Epithelial cell of prostate (primary cell): ENCODE measurements at places on chromosomes 2 and 18.
A peak's percentile ranks its signal among the peaks of the same experiment; 100 is the strongest.

- no peak for DNase-seq
Observed at GRCh38 chr18:62757399-62758010, 42.2 kb downstream of the PHLPP1 start.

DNA sequence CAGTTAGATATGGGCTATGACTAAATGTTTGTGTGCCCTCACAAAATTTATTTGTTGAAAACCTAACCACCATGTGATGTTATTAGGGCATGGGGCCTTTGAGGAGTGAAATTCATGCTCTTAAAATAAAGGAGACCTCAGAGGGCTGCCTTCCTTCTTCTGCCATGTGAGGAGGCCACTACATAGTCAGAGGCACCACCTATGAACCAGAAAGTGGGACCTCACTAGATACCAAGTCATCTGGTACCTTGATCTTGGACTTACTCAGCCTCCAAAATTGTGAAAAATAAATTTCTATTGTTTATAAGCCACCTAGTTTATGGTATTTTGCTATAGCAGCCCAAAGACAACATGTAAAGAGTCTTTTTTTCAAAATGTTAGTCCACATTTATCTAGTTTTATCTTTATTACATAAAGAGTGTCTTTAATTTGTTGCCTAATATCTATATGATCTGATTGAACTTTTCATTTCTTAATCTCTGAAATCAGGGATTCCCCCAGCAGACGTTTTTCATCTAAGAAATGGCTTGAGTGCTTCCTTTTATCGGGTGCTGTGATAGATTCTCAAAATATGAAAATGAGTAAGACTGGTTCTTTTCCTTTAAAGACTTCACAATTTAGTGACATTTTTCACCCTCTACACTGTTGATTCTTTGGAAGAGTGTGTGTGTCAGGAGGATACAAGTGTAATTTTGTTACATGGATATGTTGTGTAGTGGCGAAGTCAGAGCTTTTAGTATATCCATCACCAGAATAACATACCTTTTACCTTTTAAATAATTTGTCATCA is 34.2 kb downstream of the PMS1 start:
- no peak for DNase-seq

DNA sequence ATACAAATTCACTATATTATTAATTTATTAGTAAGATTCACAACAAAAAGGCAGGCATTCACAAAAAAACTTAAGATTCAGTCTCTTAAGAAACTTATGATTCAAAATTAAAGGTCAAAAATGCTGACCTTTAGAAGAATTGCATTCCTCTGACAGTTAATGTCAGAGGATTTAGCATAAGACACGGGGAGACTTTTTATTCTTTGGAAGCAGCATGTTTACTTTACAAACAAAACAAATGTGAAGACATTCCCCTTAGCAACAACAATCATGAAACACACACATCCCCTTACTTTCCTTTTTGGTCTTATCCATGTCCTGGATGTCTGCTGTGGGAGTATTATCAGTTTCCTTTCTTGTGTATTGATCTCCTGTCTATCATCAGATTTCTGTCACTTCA is 117.1 kb downstream of the RAD51AP2 start:
- no peak for DNase-seq

DNA sequence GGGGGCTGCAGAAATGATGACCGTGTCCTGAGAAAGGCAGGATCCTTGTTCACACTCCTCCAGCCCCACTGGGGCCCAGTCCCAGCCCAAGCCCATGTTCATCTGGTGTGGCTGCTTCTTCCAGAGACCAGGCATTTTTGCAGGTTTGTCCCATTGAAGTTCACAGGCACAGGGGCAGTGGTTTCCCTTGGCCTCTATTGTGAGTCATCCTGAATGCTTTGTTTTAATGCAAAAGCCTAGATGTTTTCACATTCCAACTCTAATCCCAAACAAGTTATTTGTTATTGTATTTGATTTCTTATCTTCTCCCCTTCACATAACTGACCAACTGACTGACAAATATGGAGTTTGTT is 426.4 kb upstream of the ID2 start:
- DNase-seq, result no peak

DNA sequence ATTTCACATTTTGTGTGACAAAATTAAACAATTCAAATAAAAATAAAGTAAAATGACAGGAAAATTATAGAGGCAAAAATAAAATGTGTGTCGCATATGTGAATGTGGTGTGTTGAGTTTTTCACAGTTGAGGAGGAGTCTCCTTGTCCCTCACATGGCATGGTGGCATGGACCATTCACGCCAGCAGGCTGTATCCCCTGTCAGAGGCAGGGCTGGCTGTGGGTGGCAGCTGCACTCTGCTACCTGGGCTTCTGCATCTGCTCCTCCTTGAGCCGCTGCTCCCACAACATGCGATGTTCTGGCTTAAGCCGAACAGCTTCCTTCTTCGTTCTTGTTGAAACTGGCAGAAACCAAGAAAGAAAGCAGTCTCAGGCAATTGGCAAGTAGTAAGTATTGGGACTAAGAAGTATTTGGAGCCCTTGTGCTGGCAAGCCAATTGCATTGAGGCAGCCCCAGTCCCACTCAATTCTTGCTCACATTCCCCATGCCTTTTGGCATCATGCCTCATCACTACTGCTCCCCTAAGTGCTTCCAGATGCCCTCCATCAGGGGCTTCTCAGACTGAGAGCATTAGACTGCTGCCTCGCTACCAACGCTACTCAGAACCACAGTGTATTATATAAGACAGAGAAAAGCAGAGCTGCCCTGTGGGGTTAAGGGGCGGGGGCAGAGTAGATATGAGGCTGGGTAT is 177.9 kb upstream of the NABP1 start:
- no peak for DNase-seq

GRCh38 chr2:64086347-64087082 is 57.7 kb downstream of the PELI1 start:
- no peak for DNase-seq

DNA sequence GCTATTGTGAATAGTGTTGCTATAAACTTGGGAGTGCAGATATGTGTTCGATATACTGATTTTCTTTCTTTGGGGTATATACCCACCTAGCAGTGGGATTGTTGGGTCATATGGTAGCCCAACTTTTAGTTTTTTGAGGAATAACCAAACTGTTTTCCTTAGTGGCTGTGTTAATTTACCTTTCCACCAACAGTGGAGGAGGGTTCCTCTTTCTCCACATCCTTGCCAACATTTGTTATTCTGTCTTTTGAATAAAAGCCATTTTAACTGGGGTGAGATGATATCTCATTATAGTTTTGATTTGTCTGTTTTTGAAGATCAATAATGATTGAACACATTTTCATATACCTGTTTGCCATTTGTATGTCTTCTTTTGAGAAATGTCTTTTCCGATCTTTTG is 282.0 kb upstream of the SESTD1 start:
- no peak for DNase-seq

- DNase-seq, result peak; percentile 55
Observed at GRCh38 chr2:191382801-191383200, 137.6 kb downstream of the MYO1B start.

DNA sequence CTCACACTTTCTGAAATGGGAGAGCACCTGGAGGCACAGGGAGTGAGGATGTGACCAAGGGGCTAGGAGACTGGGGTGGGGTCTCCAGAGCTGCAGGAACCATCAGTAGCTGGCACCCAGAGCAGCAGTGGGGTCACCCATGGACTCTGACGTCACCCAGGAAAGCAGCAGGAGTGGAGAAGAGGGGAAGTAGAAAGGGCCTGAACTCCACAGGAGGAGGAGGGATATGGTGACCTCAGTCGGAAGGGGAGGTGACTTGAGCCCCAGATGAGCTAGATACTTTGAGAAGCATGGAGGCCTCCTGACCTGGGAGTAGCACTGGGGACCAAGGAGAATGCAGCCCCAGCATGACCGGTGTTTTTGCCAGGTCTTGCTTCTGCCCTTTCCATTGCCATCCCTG is 8.8 kb downstream of the NMUR1 start:
- no peak for DNase-seq

- no peak for DNase-seq
Observed at GRCh38 chr2:177746358-177746757, 326.2 kb downstream of the PDE11A start.

DNA sequence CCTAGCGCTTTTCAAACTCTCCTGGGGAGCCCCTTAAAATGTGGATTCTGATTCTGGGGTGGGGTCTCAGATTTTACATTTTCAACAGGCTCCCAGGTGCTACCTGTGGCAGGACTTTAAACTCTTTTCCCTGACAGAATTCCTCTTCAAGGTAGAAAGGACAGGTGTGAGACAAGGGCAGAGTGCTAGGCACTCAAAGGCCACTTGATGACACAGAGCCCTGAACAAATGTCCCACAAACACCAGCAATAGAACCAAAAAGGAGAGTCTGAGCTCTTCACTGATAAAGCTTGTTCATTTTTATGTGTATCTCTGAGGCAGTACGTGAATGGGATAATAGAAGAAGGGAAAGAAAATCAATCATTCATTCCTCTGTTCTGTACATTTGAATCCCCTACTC is 77.7 kb upstream of the PELI1 start:
- DNase-seq, result no peak

GRCh38 chr2:179129574-179130238 is 79.8 kb upstream of the CCDC141 start:
- DNase-seq, result no peak

DNA sequence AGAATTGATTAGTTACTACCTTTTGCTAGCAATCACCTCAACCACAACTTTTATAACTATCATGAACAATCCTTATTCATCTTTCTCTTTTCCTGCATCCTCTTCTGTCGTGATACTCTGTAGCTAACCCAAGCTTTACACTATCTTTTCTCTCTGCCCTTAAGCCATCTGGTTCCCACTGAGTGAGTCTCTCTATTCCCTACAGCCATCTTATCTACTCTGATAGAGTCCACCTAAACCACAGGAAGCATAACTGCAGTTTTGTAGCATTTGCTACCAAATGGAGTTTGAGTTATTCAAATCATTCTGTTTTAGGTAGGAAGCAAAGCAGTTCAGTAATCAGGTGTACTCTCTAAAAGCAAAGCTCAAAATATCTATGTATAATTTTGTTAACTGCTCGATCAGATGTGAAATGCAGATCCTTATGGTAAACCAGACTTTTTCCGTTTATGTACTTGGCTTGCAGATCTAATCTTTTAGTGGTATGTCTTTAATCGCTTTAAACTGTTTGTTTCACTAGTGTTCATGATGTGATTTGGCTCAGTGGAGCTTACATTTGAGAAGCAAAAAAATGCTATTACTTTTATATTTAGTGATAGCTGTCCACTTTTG is 91.0 kb downstream of the CSRNP3 start:
- no peak for DNase-seq

DNA sequence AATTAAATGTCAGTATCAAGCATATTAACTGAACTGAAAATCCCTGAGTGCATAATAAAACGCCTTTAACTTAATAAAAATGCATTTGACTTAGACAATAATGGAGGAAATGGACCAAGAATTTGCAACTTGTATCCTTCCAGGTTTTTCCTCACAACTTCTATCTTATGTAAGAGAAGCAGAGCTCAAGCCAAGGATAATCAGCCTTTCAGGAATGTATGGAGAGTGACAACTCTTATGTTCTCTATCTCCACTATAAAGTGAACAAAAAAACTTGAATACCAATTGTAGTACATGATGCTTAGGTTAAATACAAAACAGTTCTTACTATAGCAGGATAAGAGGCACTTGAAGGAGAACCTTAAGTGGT is 64.8 kb upstream of the CYP26B1 start:
- DNase-seq, result no peak

DNA sequence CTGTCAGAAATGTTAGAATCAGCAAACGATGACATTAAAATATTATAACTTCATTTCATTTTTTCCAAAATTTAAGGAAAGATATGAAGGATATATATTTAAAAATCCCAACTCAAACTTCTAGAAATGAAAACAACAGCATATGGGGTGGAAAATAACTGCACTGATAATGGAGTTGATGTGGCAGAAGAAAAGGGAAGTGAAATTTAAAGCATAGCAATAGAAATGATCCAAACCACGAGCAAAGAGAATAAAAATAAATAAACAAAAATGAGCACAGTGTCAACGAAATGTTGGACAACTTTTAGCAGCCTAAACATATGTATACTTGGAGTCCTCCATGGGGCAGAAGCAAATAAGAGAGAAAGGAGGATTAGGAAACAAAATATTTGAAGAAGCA is 280.2 kb downstream of the KCNJ3 start:
- no peak for DNase-seq

GRCh38 chr2:65919550-65920188 is 487.3 kb upstream of the SPRED2 start:
- peak; percentile 33 for DNase-seq

DNA sequence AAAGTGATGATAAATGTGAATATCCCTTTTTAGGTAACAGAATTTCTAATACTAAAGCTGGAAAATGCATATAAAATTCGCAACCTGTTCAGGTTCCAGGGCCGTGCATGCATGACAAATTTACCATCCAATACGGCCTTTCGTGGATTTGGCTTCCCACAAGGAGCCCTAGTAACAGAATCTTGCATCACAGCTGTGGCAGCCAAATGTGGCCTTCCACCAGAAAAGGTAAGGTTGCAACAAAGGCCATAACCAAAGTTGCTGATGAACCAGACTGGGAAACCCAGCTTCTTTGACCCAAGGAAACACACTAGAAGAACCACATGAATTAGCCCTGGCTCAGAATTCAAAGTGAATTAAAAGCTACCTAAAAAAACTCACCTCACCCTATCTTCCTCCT is 49.6 kb upstream of the BZW1 start:
- no peak for DNase-seq

GRCh38 chr18:69691008-69691760 is 256.5 kb downstream of the CD226 start:
- no peak for DNase-seq

DNA sequence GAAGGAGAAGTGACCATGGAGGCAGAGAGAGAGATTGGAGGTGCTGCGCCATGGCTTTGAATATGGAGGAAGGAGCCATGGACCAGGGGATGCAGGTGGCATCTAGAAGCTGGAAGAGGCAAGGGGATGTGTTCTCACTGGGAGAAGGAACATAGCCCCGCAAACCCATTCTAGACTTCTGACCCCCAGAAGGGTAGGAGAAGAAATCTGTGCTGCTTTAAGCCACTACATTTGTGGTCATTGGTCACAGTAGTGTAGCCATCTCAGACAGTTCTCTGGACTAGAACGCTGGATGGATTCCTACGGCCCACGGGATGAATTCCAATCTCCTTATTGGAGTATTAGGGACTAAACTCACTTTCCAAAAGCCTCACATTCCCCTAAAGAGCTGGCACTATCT is 67.8 kb downstream of the PTGR3 start:
- no peak for DNase-seq

DNA sequence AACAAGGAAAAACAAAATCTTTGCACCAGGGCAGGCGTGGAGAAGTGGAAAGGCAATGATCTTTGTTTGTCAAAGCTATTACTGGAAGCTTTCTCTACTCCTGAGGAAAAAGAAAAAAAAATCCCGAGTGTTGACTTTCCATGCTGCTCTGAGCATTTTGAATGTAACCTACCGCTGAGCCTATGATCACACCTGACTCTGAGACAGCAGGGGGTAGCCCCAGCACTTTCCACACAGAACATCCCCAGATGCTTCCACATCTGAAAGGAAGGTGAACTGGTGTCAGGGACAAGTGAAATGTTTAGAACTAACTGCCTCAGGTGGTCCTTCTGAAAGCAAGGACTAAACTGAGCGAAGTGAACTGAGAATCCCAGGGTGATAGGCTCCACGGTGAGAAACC is 1315.1 kb upstream of the DDX18 start:
- no peak for DNase-seq

GRCh38 chr2:172066394-172066886 is 18.9 kb upstream of the DLX1 start:
- no peak for DNase-seq
